ENCODE measurements at places on chromosomes 13 and 19. TPM values are rescaled to one million over a fixed set of nuclear protein-coding genes. Genes with fewer than 3 reads are reported as not detected.

Gene FCGBP
- 0.15 TPM for total RNA-seq

GRCh38 chr19:47471733-47472457 lies at the start of gene SLC8A2:
SLC8A2 (minus strand) TSS chr19:47471893; CDS start chr19:47466403, 5,490 bp downstream.
- peak; percentile 95 for DNase-seq

DNA sequence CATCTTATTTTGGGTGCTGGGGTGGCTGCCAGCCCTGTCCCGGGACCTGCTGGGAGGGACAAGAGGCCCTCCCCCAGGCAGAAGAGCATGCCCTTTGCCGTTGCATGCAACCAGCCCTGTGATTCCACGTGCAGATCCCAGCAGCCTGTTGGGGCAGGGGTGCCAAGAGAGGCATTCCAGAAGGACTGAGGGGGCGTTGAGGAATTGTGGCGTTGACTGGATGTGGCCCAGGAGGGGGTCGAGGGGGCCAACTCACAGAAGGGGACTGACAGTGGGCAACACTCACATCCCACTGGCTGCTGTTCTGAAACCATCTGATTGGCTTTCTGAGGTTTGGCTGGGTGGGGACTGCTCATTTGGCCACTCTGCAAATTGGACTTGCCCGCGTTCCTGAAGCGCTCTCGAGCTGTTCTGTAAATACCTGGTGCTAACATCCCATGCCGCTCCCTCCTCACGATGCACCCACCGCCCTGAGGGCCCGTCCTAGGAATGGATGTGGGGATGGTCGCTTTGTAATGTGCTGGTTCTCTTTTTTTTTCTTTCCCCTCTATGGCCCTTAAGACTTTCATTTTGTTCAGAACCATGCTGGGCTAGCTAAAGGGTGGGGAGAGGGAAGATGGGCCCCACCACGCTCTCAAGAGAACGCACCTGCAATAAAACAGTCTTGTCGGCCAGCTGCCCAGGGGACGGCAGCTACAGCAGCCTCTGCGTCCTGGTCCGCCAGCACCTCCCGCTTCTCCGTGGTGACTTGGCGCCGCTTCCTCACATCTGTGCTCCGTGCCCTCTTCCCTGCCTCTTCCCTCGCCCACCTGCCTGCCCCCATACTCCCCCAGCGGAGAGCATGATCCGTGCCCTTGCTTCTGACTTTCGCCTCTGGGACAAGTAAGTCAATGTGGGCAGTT lies 8.6 kb downstream of the CALM3 start:
- DNase-seq = no peak

DNA sequence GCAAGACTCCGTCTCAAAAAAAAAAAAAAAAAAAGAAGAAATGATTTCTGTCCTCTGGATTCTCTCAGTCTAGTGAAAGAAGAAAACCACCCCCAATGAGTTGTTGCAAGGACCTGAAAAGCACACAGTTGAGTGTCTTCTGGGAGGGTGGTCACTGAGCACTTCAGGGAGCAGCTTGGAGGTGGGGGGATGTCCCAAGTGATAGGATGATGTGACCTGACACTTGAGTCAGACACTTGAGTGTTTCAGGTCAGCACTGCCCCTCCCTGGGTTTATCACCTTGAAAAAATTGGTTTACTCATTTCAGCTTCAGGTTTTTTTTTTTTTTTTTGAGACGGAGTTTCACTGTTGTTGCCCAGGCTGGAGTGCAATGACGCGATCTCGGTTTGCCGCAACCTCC lies 63.2 kb downstream of the ZNF823 start:
- no peak for DNase-seq

Data from H9 (cell line).